GM03348 (cell line): ENCODE measurements at places on chromosomes 13 and 19.
A peak's percentile ranks its signal among the peaks of the same experiment; 100 is the strongest.

DNA sequence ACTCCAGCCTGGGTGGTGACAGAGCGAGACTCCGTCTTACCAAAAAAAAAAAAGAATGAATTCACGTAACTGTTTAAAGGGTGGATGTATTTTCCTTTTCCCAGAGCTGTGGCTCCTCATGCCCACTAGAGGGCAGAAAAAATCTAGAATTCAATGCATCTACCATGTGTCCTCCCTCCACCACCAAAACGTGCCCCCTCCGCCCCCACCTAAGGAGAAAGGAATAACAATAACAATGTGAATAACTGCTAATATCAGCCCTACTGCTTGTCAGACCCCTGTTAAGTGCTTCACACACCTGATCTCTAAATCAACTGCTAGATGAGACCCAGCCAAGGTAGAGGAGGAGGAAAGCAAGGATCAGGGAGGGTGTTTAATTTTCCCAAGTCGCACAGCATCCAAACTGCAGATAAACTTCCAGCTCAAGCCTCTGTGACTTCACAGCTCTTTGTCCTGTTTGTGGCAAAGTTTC is 20.2 kb upstream of the PNMA8B start:
- DNase-seq: peak; percentile 80

DNA sequence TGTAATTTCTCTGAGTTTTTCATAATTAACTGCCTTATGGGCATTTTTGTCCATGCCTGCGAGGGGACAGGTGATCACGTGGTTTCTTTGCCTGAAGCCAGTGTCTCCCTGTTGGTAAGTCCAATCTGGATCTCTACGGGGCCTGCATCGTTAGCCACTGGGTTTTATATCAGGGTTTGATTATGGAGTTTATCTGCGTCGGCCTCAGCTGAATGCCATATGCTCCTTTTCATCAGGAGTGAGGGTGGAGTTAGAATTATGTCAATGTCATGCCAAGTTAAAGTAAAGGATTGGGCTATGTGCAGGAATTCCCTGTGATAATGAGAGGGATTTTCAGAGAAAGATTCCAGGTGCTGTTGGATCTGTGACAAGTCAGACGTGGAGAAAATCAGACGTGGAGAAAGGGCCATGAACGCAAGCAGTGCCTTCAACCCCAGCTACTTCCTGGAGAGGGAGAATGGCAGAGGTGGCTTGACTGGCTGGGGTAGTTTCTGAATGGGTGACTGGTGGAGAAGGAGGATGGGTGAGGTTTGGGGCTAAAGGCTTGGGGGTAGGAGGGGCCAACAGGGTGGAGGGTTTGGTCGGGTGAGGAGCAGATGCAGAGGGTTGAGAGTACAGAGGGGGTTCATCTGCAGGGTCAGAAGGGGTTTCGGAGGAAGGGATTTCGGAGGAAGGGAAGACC is 24.3 kb downstream of the TMEM255B start:
- DNase-seq: no peak

GRCh38 chr13:35961461-35962220 is 169.5 kb downstream of the DCLK1 start:
- no peak for DNase-seq

DNA sequence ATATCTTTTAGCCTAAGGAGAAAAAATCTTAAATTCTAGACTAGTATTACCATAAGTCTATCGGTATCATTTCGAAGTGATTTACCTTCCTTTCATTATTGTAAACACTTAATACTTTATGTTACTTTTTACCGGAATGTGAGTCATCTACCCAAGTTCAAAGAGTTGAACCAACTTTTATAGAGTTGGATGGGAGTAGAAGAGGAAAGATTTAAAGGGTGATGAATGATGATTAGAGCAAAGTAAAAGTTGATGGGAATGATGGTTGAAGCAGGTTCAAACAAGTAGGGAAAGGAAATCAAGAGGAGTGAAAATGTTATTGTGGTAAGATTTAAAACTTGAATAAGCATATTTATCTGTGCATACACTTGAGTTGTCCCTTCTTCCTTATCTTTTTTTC is 11.3 kb upstream of the LPAR6 start:
- DNase-seq: no peak

- no peak for DNase-seq
These were observed 1.9 kb downstream of the C19orf81 start for GRCh38 chr19:50651174-50651573.

DNA sequence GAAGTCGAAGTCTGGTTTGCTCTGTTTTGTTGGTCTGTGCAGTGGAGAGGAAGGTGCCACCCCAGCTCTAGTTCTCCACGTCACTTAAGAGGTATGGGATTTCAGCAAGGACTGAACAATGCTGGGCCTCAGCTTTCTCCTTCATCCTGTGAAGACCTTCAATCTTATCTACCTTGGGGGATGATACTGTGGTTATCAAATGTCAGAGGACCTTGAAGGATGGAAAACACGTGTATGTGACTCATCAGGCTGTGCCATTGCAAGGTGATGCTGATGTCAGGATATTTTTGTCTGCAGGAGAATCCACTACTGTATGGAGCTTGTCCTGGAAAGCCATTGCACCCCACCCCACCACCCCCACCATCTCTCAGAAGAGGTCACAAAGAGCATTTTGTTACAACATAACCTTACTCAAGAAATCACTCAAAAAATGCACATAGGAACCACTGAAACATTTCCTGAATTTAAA is 81.4 kb upstream of the UQCRFS1 start:
- peak; percentile 19 for DNase-seq

GRCh38 chr19:5990289-5990797 is 12.4 kb upstream of the RANBP3 start:
- no peak for DNase-seq

DNA sequence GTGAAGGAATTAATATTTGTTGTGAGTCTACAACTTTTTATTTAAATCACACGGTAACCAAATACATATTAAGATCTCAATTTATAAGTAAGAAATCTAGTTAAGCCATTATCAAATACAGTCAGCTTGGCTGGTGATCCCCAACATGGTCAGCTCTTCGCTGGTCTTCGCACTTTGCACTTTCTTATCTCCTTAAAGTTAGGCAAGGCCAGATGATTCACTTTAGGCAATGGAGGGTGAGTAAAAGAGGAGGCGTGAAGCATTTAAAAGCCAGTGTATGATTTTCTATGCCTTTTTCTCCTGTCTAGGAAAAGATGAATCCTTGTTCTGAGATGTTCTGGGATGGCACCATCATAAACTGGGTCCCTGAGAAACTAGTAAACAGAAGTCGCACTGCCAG is 793.7 kb upstream of the ARGLU1 start:
- no peak for DNase-seq

- no peak for DNase-seq
These were observed 656.0 kb downstream of the GPC5 start for GRCh38 chr13:92054389-92054788.

DNA sequence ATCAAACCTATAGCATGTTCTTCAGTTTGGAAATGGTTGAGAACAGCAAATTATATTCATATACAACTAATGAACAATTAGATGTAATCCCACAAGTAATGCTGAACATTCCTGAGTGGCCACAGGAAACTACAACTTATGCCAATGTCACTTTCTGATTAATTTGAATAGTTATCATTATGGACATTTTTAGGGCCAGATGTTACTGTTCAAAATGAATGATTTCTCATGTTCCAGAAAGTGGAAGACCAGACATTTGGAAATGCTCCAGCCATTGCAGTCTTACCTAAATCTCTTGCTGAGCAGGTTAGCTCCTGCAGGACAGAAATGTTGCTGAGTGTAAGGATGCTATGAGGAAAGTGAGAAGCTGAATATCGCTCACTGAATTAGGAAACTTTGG is 819.8 kb downstream of the PCDH9 start:
- no peak for DNase-seq

DNA sequence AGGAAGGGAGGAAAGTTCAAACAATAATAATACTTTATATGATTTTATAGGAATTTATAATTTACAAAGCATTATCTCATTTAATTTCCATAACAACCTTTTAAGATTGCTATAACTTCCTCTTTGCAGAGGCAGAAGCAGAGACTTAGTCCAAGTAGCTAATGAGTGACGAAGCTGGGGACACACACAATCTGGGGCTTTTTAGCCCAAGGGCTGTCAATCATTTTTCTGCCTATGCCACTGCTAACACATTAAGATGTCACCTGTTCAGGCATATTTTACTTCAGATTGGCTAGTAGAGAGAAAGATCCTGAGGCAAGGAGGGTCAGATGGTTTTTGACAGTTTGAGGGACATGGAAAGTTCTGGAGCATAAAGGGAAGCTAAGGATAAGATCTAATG is 12.6 kb downstream of the SCEL start:
- no peak for DNase-seq

DNA sequence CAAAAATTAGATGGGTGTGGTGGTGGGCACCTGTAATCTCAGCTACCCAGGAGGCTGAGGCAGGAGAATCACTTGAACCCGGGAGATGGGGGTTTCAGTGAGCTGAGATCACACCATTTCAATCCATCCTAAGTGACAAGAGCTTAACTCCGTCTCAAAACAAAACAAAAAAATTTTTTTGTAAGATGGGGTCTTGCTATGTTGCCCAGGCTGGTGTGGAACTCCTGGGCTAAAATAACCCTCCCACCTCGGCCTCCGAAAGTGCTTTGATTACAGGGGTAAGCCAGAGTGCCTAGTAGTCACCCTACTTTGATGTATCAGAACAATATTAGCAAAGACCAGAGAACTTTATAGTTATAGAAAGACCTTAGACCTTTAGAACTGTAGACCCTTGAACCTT is 7.9 kb downstream of the SPTBN4 start:
- no peak for DNase-seq

DNA sequence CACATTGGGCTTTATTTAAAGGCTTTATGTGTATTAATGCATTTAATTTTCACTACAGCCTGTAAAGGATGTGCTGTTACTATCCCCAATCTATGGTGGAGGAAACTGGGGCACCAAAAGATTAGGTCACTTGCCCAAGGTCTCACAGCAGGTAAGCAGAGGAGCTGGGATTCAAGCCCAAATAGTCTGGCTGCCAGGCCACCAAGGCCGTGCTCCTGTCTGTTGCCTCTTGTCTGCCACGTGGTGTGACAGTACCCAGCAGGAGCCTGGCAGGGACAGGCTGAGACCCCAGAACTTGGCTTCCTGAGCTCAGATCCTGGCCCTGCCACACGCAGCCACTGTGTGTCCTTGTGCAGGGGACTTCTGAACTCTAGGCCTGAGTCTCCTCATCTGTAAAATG is 4.5 kb downstream of the NTN5 start:
- DNase-seq: no peak

DNA sequence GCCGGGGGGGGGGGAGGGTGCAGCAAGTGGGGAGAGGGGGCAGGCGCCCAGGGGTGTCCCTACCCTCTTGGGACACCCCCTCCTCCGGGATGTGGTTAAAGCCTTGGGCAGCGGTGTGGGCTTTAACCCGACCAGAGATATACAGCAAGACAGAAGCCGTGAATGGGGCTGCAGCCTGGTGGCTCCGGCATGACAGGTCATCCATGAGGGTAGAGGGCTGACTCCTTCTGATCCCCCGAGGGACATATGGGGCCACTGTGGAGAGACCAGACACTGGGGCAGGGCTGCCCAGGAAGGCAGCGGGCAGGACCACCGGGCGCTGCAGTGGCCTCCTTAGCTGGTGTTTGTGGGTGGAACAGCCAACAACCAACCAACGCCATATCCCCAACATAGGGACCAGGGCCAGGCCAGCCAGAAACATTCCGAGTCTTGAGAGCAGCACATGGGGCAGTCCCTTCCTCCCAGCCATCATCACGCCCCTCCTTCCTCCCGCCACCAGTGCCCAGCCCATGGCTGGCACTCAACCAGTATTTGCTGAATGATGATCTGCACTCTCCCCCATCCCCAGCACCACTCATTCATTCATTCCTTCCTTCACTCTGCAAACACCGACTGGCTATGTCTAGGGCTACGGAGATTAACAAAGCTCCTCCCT is 18.2 kb downstream of the ELAVL1 start:
- no peak for DNase-seq

- DNase-seq: peak; percentile 42
These were observed 45.7 kb upstream of the TDRD3 start for GRCh38 chr13:60351326-60351725.

- peak; percentile 27 for DNase-seq
These were observed 463 bp upstream of the GPC6 start for GRCh38 chr13:93226065-93226622.

GRCh38 chr19:40229484-40229883 is 3.0 kb upstream of the CCNP start:
- peak; percentile 38 for DNase-seq

DNA sequence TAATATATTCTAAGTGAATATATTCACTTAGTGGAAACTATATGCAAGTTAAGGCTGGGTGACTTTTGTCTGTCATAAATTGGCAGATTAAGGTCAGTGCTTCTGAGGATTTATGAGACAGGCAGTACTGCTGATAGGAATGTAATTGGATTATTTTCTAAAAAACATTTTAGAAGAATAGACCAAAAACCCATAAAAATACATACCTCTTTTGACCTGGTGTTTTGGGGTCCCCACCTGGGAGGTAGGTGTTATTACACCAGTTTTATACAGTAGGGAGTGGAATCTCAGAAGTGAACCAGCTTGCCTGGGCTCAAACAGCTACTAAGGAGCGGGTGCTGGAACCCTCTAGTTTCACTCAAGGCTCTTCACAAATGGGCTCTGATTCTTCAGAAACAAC is 25.3 kb downstream of the COG3 start:
- DNase-seq: no peak

- DNase-seq: peak; percentile 81
These were observed 38.0 kb upstream of the ZNF573 start for GRCh38 chr19:37817180-37817981.

GRCh38 chr13:41970022-41970421 is 9.1 kb upstream of the VWA8 start:
- no peak for DNase-seq

GRCh38 chr13:52371736-52372247 is 34.2 kb downstream of the THSD1 start:
- DNase-seq: peak; percentile 77

GRCh38 chr19:46963093-46963734 is 56.4 kb upstream of the NPAS1 start:
- DNase-seq: peak; percentile 81

DNA sequence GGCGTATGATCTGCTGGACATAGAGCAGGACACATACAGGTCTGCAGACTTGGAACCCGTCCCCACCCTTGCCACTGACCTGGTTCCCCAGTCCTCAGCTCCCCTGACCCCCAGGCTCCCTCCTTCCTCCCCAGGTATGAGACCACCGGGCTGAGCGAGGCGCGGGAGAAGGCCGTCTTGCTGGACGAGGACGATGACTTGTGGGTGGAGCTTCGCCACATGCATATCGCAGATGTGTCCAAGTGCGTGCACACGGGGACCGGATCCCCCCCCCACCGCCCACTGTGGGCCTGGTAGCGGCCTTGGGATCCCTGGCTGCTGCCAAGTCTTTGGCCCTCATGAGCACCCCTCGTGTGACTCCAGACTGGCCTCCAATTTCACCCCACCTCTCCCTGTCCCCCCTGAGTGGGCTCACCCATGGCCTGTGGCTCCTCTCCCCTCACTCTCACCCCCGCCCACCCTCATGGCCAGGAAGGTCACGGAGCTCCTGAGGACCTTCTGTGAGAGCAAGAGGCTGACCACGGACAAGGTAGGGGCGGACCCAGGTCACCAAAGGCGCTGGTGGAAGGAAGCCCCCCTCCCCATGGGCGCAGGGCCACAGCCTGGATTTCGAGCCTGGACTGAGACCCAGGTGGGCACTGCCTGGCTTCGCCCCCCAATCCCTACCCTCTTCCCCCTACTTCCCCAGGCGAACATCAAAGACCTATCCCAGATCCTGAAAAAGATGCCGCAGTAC is 5.6 kb downstream of the STXBP2 start:
- no peak for DNase-seq

GRCh38 chr19:29241324-29241723 is 28.4 kb upstream of the UQCRFS1 start:
- DNase-seq: no peak
